ENCODE measurements at places on chromosomes 2 and 18.

DNA sequence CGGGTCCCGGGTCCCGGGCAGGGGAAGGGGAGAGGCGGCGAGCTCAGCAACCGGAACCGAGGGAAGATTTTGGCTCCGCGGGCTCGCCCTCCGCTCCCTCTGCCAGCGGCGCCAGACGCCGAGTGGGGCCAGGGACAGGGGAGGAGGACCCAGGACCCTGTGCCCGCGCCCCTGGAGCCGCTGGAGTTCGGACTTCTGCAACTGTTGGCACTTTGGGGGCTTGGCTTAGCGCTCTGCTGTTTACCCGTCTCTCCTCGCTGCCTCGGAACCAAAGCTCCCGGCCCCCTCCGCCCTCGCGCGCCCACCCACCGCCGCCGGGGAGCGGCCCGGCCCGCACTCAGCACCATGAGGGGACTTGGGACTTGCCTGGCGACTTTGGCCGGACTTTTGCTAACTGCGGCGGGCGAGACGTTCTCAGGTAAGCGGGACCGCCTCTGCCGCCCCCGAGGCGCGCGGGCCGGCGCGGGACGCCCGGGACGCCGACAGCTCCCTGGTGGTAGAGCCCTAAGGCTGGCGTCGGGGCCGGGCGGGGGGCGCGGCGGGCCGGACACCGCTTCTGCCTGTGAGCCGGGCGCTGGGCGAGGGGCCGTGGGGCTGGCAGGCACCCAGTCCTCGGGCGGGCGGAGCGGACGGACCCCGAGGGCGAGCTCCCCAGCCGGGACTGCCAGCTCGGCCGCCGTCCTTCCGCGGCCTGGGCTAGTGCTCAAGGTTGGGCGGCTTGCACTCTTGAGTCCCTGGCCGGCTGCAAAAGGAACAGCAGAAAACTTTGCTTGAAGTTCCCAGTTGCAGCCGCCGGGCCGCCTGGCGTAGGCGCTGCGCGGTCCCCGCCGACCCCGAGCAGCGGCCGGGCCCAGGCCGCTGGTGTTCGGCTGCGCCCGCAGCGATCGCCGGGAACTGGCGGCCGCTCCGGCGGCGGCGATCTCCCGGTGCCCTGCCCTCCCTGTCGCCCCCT is 634 bp downstream of the PTPRM start:
- no peak for DNase-seq

DNA sequence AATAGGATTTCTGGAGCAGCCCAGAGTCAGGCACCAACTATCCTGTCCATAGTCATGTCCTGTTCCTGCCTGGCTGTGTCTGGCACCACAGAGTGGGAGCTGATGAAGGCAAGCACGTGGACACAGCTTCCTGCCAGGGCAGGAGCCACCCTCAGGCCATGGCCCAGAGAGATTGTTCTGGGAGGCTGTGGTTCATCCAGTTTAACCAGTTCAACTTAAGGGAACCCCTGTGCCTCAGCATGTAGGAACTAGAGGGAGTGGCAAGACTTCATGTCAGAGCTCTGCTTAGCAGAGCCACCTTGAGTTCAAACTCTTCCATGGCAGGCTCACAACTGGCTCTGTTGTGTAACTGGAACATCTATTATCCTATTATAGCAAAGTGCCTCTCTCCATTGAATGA is 73.2 kb upstream of the NCKAP5 start:
- no peak for DNase-seq

DNA sequence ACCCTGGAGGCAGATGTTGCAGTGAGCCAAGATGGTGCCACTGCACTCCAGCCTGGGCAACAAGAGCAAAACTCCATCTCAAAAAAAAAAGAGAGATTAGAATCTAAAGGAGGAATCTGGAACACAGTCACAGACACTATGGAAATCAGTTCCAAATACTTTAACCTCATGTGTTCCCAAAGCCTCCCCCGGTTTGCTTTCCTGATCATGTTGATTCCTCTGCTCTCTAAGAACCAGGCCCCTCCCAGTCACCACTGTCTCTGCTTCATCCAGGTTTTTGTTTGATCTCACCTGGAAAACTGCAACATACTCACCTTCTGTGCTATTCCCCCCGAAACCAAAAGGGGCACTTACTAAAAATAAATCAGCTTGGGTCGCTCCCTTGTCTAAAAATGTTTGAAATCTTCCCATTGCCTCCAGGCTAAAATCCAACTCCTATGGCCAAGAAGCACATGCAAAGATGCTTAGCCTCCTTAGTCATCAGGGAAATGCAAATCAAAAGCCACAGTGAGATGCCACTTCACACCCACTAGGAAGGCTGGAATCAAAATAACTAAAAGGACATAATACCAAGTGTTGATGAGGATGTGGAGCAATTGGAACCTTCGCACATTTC is 6.2 kb upstream of the NEU2 start:
- DNase-seq: no peak

GRCh38 chr2:74037379-74037860 is 52.7 kb downstream of the TET3 start:
- DNase-seq: peak; percentile 36

DNA sequence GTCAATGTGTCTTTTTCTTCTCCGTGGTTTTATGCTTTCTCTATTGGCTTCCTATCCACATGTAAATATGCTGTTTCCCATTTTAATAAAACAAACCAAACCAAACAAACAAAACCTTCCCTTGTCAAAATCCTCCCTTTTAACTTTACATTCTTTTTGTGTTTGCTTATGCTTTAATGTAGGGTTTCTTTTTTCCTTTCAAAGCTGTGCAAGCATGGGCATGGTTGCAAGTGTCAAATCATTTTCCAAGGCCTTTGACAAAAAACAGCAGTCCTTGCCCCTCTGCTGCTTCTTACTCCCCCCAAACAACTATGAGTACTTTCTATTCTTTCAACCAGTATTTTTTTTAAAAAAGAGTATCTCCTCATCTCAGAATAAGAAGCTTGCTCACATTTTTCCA is 66.0 kb upstream of the ACYP2 start:
- no peak for DNase-seq

DNA sequence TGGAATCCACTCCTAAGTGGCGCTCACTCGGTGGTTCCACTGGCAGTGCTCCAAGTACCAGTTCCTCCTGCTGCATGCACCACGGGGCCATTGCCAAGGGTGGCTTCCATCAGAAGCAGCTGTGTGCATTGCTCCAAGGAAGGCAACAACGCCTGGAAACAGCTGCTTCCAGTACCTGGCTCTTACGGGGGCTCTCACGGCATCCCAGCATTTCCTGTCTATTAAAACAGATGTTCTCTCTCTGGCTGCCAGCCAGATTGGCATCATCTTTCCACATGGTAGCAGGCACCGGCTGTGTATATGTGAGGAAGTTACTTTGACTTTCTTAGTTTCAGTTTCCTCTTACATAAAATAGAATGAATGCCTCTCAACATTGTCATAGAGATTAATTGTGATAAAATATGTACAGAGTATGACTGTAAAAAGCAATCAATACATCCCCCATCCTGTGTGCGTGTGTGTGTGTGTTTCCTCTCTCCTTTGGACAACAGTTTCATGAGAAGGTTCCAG is 84.9 kb downstream of the CMPK2 start:
- DNase-seq: no peak

DNA sequence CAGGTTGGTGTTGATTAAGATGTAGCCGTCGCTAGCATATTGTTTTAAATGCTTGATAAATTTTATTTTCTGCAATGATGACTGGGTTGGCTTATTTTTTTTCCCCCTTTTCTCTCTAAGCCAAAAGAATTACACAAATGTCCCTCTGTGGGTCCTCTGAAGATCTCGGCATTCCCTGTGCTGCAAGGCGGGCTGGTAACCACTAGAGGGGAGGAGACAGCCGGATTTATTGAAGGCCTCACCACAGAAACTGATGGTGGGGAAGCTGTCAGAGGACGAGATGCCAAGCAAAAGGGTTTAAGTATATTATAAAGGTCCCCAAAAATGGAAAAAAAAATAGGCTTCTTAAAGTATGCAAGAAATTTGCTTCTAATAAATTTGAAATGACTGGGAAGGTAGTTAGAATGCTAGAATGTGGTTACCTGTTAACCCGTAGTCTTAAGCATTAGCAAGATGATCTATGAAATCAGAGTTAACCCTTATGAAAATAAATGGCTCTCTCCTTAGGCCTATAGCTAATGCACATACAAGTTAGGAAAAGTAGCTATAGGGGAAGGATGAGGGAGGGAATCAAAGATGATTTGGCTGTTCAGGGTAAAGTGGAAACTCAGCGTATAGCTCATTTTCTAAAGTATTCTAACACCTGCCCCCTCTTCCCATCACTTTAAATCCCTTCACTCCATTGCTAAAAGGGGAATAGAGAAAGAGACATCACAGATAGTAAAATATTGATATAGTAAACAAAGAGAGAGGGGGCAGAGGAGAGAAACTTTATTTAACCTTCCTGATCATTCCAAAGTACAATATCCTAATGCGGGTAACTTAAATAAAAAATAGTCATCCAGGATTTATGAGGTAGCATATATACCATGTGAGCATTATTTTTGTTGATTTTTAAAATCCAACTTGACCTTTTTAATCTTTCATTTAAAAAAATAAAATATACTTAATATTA is 894.5 kb upstream of the POU3F3 start:
- DNase-seq: no peak

- DNase-seq: no peak
These were observed 228.9 kb downstream of the RBM43 start for GRCh38 chr2:151032741-151033191.

DNA sequence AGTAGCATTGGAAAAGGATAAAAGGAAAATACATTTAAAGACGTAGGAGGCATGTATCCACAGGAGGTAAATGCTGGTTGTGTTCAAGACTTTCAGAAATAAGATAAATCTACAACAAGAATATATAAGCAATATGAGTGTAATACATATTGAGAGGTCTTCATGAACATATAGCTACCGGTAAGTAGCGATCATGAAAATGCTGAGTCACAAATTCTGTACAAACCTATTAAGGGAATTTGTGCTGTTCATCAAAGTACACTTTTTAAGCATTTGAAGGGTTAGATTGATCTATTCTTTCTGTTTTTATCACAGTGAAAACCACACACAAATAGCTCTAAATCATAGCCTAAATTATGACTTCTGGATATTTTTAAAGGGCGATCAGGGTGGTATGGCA is 173.1 kb upstream of the NYAP2 start:
- no peak for DNase-seq

- peak; percentile 55 for DNase-seq
These were observed 2.6 kb downstream of the SEC11C start for GRCh38 chr18:59142274-59142673.

- DNase-seq: no peak
These were observed 38.2 kb downstream of the ZNF516 start for GRCh38 chr18:76456823-76457222.
